ENCODE measurements at places on chromosomes 4 and X.

DNA sequence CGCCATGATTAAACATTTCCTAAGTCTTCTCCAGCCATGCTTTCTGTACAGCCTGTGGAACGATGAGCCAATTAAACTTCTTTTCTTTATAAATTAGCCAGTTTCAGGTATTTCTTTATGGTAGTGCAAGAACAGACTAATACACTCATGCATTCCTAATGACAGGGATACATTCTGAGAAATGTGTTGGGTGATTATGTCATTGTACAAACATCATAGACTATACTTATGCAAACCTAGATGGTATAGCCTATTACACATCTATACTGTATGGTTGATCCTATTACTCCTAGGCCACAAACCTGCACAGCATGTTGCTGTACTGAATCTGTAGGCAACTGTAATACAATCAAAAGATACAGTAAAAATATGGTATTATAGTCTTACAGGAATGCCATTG is 83.1 kb downstream of the ATOH1 start:
- DNase-seq: no peak

- DNase-seq: no peak
Measured at GRCh38 chr4:189305500-189305899, 635.2 kb upstream of the FRG1 start.

- no peak for DNase-seq
Measured at GRCh38 chrX:102658556-102658955, 7.3 kb downstream of the GPRASP1 start.

DNA sequence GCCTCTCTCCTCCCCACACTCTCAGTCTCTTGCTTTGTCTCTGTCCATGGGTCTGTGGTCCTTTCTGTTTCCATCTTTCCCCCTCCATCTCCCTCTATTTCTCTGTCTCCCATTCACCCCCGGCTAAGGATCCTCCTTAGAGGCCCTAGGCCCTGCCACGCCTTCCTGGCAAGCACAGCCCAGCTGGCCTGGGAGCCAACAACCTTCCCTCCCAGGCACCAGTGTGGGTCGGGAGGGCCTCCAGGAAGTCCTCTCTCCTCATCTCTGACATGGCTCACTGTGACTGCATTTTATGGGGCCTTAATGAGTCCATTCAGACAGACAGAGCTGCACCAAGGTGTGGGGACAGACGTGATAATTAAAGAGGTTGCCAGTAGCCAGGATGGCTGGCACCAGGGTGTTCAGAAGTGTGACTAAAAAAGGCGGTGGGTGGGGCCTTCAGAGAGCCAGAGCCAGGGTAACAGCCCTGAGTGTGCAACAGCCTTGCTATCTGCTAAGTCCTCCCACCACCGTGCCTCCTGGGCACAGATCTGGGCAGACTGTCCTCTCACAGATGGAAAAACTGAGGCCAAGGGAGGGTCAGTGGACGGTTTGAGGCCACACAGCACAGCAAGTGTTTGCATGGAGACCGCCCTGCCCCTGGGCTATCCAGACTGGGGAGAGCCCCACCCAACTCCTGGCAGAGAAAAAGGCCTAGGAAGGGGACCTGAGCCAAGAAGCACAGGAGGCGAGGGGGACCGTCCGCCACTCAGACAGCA is 31.5 kb downstream of the BLOC1S4 start:
- no peak for DNase-seq

DNA sequence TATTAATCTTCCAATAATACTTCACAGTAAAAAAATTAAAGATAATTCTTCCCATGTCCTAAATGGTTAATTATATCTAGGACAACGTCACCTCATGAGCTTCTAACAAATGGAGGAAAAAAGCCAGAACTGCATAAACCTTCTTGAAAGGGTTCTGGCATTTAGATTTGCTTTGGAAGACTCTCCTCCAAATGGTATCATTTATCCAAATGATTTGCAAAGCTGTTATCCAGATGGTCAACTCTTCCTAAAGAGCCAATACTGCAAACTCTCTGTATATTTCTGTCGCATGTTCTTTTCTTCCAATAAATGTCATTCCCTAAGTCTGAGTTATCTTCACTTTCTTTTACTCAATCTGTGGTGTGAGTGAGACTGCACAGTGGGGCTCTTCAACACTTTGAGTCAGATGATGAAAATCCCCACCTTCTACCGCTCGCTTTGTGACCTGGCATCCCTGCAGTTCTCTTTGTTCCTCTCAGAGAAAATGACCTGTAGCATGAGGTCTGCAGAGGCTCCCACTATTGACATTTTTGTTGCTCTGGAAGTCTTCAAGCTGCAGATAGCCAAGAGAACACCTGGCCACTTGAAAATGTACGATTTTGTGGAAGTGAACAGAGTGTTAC is 52.9 kb downstream of the TMEM150C start:
- DNase-seq: no peak

DNA sequence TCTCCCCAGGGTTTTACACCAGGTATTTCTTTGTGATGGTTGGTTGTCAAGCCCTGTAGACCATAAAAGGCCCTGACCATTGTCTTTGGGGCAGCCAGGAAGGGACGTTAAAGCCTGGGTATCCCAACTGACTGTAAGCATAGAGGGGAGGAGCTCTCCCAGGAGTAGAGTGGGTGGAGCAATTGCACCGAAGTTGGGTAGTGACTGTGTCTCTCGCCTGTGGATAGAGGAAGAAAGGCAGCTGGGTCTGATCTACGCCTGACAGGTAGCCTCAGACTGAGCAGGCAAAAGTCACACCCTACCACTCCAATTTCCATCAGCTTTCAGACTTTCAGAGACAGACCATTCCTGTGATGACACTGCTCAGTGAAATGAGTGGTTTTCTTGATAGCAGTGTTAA is 123.3 kb downstream of the KLHL8 start:
- no peak for DNase-seq

DNA sequence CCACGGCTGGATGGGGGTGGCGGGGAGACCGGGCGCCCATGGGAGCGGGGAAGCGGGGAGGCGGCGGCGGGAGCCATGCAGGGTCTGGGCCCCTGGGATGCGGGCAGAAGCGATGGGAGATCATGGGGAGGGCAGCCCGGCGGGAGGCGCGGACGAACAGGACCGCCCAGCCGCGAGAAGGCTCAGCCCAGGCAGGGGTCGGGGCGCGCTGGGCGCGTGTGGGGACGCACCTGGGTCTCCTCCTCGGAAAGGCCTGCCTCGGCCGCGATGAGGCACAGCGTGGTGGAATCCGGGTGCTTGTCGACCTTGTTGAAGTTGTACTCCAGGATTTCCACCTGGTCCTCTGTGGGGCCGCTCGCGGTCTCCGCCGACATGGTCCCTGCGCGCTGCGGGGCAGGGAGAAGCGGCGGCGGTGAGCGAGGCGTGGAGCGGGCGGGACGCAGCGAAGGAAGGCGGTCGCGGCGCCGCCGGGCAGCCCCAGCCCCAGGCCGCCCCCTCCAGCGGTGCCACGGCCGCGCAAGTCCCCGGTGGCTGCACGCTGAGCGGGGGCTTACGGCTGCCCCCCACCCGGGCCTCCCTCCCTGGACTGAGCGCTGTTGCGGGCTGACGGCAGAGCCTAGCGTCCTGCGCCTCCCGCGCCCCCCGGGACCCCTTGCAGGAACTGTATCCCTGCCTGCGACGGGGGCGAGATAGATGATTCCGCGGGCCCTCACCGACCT is 25.3 kb downstream of the HOPX start:
- no peak for DNase-seq

DNA sequence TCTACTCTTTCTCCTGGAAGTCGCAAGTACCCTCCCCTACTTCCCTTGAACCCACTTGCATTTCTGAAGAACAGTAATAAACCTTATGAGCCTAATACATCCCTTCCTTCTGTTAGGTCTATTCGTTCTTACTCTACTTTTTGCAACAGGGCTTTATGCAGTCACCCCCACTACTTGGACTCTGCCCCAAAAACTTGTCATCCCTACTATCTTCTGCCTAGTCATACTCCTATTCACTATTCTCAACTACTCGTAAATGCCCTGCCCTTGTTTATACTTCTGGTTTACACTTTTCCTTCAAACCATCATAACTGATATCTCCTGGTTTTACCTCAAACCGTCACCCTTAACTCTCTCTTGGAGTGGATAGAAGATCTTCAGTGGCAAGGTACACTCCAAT is 55.2 kb upstream of the SLIT2 start:
- no peak for DNase-seq

Data from AG10803 (cell line).